ENCODE measurements at places on chromosomes 12 and 14. TPM values are rescaled to one million over a fixed set of nuclear protein-coding genes. Genes with fewer than 3 reads are reported as not detected.
A peak's percentile ranks its signal among the peaks of the same experiment; 100 is the strongest.

- no peak for DNase-seq
Measured at GRCh38 chr12:128914908-128915563, 61.8 kb downstream of the GLT1D1 start.

GRCh38 chr14:97077687-97078086 lies 280.5 kb downstream of the VRK1 start:
- DNase-seq, result no peak

DNA sequence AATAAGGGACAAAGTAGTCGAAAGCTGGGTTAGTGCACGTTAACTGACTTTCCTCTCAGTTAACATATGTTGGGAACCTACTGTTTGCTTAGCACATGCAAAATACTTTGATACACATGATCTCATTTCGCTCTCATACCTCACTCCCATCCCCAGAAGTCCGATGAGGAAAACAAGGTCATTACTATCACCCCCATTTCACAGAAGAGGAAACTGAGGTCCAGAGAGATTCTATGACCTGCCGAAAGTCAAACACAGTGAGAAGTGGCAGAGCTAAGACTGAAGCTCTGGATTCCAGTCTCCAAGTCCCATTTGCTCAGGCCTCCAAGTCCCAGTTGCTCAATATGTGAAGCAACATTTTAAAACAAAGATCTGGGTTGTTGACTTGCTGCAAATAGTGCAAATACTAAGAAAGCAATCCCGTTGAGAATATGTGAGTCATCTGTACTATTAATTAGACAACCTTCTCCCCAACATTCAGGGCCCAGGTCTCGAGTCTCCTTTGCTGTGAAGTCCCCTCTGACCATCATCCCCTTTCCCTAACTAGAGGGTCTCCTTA lies 170.6 kb upstream of the PWP1 start:
- DNase-seq, result peak; percentile 97

DNA sequence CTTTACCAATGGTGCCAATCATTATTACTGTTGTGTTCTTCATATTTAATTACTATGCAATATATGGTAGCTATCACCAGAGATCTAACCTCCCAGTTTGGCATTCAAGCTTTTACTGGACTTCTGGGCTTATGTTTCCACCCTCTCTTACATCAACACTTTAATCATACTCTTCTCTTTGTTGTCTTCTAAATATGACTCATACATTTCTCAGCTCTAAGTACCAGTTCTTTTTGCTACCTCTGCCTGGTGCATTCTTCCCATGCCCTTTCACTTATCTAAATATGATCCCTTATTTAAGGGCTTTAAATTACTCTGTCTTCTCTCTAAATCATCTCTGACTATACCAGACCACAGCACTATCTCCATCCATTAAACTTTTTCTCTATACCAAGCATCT lies 246.1 kb upstream of the CCDC196 start:
- peak; percentile 66 for DNase-seq

GRCh38 chr12:2084553-2085296 lies 31.9 kb downstream of the CACNA1C start:
- no peak for DNase-seq

- no peak for DNase-seq
Measured at GRCh38 chr12:62808166-62808879, 126.6 kb downstream of the PPM1H start.

DNA sequence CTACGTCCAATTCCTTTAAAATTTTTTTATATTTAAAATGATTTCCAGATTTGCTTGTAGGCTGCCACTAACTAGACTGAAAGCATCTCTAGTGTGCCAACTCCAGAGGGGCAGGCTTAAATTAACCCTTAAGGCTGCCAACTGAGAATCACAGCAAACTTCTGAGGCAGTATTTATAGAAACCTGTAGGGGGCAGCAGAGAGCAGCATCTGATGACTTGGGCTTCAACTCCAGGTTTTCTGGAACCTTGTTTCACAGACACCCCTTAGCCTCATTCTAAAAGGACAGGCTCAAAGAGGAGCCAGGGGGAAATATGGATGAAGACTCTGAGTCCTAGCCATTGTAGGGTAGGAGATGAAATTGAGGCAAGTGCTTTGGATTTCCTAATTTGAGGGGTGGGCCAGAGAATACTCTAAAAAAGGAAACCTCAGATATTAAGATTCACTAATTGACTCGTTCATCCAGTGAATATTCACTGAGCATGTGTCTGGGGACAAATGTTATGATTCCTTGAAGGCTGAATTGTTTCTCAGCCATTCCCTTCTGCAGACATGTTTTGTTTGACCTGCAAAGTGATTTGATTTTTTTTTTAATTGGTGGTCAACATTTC lies 63.3 kb upstream of the HSPB8 start:
- DNase-seq, result peak; percentile 35

DNA sequence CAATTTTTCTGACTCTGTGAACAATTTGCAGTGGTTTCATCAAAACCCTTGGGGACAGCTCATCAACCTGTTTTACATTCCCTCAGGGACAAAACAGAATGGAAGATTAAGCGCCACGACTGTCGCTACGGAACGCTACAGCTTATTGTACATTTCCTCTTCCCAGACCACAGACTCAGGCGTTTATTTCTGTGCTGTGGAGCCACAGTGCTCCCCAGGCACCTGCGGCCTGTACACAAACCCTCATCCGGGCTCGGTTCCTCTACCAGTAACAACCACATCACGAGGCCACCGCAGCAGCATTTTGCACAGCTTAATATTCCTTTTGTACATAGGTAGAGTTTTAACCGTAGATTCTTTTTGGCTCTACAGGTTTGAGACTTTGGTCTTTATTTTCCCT lies 397.4 kb upstream of the OR4E1 start:
- no peak for DNase-seq

DNA sequence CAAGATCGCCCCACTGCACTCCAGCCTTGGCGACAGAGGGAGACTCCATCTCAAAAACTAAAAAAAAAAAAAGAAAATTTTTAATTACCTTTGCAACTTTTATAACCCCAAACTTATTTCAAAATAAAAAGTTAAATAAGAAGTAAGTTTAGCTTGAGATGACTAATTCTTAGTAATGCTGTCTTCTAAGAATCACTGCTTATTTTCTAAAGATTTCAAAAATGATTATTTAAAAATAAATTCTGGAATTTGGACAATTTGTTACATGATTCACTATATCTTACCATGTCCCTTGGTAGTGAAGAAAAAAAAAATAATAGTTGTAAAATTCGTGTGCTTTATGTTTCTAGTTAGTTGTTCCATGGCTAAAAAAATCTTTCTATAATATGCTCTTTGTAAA lies 11.6 kb upstream of the HECTD1 start:
- no peak for DNase-seq

DNA sequence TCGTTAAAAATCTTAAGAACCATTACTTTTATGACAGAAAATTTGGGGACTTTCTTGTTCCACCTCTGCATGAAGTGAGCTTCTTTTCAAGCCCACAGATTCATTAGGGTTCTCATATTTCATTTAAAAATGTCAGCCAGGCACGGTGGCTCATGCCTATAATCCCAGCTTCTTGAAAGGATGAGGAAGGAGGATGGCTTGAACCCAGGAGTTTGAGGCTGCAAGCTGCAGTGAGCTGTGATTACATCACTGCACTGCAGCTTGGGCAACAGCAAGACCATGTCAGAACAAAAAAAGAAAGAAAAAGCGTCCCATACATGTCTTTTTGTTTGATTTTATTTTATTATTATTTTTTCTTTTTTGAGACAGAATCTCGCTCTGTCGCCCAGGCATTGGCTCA lies 43.4 kb upstream of the ATF1 start:
- DNase-seq, result no peak

GRCh38 chr14:68475802-68476201 lies 317.1 kb downstream of the ZFP36L1 start:
- DNase-seq, result no peak

- no peak for DNase-seq
Measured at GRCh38 chr12:92585115-92585727, 117.6 kb upstream of the PLEKHG7 start.

DNA sequence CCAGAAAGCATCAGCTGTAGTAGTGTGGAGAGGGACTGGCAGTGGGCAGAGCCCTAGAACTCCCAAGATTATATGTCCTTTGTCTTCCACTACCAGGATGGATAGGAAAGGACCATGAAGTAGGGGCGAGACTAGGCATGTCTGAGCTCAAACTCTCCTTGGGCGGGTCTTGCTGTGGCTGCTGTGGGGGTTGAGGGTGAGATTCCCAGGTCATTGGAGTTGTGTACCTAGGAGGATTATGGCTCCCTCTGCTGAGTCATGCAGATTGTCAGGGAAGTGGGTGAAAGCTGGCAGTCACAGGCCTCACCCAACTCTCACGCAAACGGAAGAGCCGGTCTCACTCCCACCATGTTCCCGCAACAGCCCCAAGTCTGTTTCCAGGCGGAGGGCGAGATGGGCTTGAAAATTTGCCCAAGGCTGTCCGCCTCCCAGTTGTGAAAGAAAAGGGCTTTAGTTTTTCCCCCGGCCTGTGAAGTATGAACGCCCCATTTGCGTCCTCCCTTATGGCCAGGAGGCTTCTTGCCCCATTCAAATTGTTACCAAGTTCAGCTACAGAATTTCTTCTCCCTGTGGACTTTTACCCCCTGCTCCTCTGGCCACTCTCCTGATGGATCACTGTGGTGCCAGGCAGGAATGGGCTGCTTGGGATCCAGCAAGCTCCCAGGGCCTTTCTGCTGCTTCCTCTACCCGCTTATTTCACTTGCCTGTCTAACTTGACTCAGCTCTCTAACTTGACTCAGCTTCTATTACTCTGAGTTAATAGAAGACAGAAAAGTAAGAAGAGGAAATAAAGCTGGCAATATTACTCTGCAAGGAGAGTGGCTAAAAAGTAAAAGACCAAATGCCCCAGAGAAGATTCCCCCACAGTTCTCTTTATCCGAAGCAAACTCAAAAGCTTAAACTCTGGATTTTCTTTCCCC lies 159.3 kb downstream of the SLC2A13 start:
- DNase-seq, result peak; percentile 45

- no peak for DNase-seq
Measured at GRCh38 chr14:104868060-104868740, 3.1 kb downstream of the CEP170B start.

GRCh38 chr12:62247281-62248045 lies 12.7 kb upstream of the USP15 start:
- no peak for DNase-seq

DNA sequence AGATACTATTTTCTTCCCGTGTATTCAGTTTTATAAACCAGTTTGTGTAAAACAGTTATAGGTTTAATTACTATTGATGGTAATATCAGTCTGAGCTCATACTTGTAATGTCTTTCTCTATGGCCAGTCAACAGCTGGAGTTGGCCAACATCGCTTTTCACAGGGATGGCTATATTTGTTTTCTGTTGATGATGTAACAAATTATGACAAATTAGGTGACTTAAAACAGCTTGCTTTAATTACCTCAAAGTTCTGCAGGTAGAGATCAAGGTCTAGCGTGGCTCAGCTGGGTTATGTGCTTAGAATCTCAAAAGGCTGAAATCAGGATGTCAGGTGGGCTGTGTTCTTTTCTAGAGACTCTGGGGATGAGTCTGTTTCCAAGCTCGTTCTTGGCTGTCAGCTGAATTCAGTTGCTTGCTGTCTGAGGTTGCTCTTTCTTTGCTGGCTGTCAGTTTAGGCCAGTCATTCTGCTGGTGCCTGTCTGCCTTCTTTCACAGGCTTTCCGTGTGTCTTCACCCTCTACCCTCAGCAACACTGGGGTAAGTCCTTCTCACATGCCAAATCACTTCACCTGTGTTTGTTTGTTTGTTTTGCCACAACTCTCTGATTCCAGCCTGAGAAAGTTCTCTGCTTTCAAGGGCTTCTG lies 370.2 kb upstream of the E2F7 start:
- DNase-seq, result no peak

- DNase-seq, result peak; percentile 66
Measured at GRCh38 chr12:60257063-60257462, 661.2 kb downstream of the SLC16A7 start.

DNA sequence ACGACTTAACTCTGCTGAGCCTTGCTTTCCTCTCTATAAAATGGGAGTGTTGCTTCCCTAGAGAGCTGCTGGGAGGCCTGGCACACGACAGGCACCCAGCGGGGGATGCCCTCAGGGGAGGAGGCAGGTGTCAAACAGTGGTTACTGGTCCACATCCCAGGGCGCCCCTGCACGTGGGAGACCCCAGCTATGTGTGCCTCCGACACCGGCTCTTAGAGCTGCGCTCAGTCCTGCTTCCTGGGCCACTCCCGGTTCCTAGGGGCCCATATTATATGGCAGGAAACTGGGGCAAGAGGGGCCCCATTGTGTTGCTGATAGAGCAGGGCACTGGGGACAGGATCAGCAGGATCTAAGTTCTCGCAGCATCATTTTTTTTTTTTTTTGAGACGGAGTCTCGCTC lies 47.3 kb downstream of the CHGA start:
- no peak for DNase-seq

GRCh38 chr14:92638904-92639303 lies 109.5 kb downstream of the LGMN start:
- DNase-seq, result no peak

DNA sequence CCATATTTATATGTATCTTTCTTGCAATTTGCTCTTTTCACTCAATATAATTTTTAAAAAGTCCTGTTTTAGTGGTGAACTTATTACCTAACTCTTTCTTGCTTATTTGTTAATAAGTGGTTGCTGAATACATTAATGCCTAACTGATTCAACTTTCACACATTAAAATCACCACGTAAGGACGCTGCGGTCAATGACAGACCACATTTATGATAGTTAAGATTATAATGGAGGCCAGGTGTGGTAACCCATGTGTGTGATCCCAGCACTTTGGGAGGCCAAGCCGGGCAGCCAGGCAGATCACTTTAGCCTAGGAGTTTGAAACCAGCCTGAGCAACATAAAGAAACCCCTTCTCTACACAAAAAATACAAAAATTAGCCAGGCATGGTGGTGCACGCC lies 37.0 kb downstream of the WDR89 start:
- DNase-seq, result peak; percentile 76

DNA sequence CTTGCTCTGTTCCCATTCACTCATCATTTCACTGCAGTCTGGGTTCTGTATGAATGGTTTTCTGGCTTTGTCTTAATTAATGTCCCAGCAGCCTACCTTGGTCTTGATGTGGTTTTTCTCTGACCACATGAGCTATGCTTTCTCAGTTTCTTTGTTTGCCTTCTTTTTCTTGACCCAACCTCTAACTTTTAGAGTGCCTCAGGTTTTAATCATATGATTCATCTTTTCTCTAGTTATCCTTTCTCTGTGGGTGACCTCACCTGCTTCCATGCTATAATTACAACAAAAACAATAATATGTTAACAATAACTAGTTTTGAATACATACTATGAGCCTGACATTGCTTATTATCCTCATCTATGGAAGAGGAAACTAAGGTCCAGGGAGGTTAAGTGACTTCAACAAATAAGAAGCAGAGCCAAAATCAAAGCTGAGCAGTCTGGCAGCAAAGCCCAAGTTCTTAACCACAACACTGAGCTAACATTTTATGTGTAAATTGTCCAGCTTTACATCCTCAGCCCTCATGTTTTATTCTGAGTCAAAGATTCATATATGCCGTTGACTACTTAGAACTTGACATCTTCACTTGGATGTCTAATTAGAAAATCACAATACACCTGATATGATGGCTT lies 4.7 kb upstream of the EPYC start:
- peak; percentile 85 for DNase-seq

GRCh38 chr12:47741340-47741703 lies 16.0 kb upstream of the ENDOU start:
- DNase-seq, result peak; percentile 78

CLEC9A gene
- not detected for total RNA-seq

DACT1 gene
- 6.9 TPM for total RNA-seq

GNB3 gene
- not detected for total RNA-seq

PLEKHD1 gene
- total RNA-seq, result 0.10 TPM

SIX6 gene
- not detected for total RNA-seq

PLEKHH1 gene
- total RNA-seq, result 7.3 TPM

ADCY6 gene
- 23.1 TPM for total RNA-seq

TBX5 gene
- not detected for total RNA-seq

RNASE1 gene
- 0.52 TPM for total RNA-seq

SERPINA12 gene
- not detected for total RNA-seq

LRRC43 gene
- total RNA-seq, result 1.3 TPM

MTA1 gene
- 47.3 TPM for total RNA-seq

Data from renal cortical epithelial cell (primary cell).